Cerebellum (tissue), 4 donors: ENCODE measurements at places on chromosomes 16 and 17.

- DNase-seq = no peak
Observed at GRCh38 chr17:56765449-56765848, 68.3 kb downstream of the C17orf67 start.

GRCh38 chr16:64872101-64872500, 249.8 kb downstream of the CDH11 start:
- no peak for DNase-seq

- DNase-seq = no peak
Observed at GRCh38 chr17:37413875-37414519, 7.3 kb downstream of the TADA2A start.

GRCh38 chr16:19698480-19699465, 19.3 kb downstream of the KNOP1 start:
- no peak for DNase-seq

- DNase-seq = no peak
Observed at GRCh38 chr17:36212966-36213365, 2.1 kb downstream of the CCL4L2 start.

DNA sequence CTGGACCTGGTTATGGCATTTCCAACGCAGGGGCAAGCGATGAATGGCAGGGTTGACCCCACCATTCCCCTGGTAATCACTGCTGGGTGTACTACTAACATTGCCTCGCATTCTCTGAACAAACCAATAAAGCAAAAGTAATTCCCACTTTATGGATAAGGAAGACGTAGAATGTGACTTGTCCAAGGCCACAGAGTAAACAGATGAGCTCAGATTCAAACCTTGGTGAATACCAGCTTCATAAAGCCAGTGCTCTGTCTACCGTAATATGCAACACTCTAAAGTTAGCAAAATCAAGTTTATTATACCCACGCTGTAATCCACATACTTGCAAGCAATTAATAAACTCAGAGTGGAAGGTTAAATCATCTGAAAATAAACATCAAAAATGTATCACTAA, 59.6 kb downstream of the ANKFY1 start:
- DNase-seq = no peak

DNA sequence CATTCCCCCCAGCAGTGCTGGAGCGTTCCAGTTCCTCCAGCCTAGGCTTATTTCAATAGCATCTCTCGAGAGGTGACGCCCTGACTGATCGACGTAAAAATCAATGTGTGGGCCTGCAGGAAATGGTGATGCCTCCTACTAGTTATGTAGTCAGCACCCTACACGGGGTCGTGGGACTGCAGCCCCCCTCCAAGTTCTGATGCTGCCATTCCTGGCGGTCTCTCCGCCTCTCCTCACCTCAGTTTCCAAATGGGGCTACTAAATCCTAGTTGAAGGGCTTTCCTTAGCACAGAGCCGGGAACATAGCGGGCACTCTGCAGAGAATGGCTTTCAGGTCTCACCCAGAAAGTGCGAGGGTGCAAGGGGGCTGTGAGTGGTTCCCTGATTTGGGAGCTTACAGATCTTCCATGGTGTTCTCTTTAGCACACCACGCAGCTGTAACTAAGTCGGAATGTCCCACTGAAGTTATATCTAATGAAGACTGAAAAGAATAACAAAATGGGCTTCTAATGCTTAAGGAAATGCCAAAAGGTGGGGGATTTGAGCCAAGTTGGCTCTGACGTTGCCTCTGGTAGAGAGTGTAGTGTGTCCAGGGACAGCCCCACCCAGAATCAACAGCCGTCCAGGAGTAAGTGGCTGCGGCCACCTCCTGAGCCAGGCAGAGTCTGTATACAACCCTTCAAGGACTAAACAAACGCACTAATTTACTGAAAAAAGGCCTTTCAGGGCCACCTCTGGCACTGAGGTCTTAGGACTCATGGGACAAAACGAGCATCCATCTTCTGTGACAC, 299.7 kb upstream of the FOXF1 start:
- DNase-seq = no peak

DNA sequence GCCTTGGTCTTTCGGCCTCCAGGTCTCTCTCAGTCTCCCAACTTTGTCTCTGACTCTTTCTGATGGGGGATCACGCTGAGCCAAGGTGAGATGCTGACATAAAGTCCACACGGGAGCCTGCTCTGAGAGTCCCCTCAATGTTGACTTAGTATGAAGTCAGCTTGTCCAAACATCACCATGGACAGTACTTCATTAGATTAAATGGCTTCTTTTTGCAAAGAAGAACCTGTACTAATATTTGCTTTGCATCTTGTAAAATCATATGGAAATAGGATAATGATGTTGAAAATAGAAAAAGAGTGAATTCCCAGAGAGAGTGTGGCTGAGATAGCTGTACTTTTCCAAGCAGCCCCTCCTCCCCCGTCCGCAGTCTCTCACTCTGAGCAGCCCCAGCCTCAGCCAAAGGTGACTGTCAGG, 56.7 kb upstream of the SIAH1 start:
- no peak for DNase-seq

GRCh38 chr16:90018297-90018651, 982 bp downstream of the DBNDD1 start:
- DNase-seq = no peak

DNA sequence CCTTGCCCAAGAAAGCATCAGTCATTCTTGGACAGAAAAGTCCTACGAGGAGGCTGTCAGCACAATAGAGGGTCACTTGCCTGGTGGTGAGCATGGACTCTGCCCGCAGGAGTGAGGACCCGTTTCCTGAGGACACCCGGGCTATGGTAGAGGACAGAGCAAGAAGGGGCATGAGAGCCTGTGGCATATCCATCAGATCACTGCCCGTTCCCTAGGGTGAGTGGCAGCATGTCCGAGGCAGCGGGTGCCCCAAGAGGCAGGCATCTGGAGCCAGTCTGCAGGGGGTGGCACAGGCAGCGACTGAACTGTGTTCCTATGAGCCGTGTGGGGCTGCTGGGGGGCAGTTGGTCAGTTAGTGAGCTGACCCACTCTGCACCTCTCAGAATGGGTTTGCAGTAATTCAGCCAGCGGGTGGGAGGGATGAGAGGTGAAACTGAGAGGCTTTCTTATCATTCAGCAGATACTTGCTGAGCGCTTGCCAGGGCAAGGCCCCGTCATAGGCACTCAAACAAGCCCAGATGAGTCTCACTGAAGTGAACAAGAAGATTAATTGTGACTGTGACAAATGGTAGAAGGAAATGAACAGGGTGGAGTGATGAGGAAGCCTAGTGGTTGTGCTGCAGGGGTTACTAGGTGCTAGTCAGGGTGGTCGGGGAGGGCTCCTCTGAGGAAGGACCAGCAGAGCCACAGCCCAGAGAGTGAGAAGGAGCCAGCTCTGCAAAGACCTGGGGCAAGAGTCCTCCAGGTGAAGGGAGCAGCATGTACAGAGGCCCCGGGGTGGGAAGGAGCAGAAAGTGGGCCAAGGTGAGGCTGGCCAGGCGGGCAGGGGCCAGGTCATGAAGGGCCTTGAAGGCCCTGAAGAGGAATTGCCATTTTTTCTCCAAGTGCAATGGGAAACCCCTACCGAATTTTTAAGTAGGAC, 87.9 kb downstream of the CLEC16A start:
- DNase-seq = no peak

DNA sequence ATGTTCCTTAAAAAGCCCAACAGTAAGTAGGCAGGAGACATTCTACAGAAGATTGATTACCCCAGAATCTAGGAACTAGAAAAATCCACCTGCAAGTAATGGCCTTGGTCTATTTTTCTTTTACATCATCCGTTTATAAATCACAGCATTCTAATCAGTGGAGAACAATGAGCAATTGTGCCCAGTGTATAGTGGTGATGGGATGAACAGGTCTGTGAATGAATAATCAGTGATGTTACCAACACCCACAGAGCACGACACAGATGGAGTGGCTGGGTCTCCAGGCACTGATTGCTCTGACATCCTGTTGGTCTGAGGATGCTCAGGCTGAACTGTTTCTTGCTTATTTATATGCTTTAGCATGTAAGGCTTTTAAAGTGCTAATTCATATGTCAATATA, 1251.2 kb upstream of the CDH8 start:
- no peak for DNase-seq

DNA sequence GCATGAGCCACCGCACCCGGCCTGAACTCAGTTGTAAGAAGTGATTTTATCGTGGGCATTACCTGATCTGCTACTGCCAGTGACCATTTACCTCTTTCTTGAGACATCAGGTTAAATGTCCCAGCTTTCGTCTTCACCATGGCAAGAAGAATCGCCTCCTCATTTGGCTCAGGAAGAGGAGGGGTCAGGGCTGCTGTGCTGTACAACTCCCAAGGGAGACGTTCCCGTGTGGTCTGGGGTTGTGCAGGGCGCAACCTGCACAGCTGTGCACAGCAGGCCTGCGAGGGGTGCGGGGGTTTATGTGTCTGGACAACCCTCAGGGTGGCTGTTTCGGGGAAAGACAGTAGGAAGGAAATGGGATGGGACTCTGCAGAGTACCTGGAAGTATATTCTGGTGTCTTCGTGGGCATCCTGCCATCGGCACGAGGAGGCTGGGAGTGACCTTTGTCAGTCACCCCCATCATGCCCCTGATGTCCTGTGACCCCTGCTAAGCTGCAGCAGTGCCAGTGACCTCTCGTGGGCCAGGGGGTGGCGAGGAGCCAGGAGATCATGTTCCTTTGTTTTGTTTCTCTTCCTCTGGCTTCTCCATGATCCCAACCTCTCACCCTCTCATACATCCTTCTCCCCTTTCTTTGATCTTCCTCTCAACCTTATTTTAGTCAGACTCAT, 27.3 kb downstream of the CIBAR2 start:
- no peak for DNase-seq

DNA sequence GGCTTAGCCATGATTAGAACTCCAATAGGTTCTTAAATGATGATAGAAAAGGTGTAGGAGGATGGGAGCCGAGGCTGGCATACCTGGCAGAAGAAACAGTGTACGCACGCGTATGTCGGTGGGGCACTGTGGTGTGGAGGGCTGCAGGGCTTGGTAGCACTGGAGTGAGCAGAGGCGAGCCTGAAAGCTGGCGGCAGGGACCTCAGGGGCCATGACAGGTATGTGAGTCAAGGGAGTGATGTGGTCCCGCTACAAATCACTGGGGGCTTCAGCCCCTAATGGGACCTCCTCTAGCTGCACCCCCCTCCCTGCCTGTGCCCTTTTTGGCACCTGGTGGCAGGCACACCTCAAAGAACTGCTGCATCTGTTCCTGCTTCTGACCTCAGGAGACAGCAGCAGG, 67.3 kb downstream of the RAI1 start:
- no peak for DNase-seq

- peak; percentile 30 for DNase-seq
Observed at GRCh38 chr17:35312790-35313711, 60.4 kb downstream of the SLFN11 start.

DNA sequence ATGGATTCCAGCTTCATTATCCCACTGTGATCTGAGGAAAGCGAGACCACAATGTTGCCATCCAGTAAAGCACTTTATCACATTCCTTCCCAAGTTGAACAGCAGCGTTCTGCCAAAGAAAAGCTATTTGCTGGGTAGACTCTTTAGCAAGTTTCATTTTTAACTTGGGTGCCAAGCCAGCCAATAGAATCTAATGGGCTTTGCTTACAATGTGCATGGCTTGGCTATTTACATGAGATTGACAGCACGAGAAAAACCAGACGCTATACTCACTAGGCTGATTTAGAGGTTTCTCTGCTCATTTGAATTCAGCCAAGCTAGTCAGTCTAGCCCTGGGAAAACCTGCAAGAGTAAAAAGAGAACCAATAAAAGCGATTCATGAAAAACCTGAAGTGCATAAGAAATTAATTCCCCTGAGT, 108.9 kb downstream of the CDH13 start:
- DNase-seq = no peak

DNA sequence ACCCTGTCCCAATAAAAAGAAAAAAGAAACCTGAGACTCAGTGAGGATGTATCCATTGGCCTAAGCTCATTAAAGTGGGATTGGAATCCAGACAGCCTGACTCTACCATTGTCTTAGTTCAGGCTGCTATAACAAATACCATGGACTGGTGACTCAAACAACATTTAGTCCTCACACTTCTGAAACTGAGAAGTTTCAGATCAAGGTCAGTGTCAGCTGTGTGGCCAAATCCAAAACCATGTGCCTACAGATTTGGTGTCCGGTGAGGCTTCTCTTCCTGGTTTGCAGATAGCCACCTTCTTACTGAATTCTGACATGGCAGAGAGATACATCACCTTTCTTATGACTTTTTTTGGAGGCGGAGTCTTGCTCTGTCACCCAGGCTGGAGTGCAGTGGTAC, 53.3 kb upstream of the KDM8 start:
- no peak for DNase-seq

GRCh38 chr16:30374538-30374937, at the start of gene MYL11:
TSS of gene MYL11 (plus strand) at chr16:30374802. CDS start at chr16:30374858, 56 bp downstream.
- no peak for DNase-seq

GRCh38 chr16:64196444-64196843, 925.4 kb downstream of the CDH11 start:
- no peak for DNase-seq

DNA sequence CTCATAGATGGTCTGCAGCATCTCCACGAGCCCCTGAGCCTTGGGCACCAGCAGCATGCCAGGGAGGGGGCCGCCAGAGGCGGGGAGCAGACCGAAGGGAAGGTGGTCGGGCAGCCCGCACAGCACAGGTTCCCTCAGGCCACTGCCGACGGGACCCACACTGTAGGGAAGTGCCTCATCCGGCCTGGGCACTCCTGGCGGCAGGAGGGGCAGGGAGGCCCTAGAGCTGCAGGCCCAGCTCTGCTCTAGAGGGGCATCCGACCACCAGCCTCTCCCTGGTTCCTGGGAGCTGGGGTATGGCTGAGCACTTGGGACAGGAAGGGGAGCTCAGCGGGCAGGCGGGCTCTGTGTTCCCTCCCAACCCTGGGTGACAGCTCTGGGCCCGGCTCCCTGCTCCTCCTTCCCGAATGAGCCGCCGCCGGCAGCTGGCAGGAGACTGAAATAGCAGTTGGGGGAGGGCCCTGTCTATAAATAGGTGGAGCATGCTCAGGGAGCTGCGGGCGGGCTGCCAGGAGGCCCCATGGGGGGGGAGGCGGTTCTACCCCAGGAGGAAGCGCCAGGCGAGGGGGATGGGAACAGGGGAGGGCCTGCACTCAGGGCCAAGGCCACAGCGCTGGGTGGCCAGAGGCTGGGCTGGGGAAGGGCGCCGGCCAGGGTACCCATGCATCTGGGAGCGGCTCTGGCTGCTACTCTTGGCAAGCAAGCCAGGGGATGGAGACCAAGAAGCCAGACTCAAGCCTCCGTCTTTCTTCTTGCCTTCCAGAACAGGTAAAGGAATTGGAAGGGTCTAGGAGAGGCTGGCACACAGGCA, 12.4 kb downstream of the HDAC5 start:
- peak; percentile 85 for DNase-seq

DNA sequence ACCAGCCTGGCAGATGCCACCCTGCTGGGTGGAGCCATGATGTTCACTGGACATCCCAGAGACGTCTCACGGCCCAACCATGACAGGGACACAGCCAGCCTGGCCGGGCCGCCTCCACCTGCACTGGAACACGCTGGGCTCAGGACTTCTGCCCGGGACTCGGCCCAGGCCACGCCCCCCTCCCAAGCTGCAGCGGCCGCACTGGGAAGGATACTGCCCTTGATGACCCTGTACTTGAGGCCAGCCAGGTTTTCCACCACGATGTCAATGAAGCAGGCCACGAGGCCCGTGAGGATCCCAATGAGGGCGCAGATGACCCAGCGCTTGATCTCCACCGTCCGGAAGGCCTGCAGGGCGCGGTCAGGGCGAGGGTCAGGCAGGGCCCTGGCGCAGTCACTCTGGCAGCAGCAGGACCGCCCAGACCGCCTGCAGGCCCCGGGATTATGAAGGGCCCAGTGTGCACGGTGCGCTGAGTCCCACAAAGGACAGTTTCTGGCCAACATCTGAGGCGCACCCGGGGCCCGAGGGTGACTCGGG, 14.2 kb downstream of the CLCN7 start:
- DNase-seq = no peak

GRCh38 chr17:9943343-9943742, 38.3 kb upstream of the RCVRN start:
- DNase-seq = peak; percentile 83
